ENCODE measurements at places on chromosomes 16 and 17.

DNA sequence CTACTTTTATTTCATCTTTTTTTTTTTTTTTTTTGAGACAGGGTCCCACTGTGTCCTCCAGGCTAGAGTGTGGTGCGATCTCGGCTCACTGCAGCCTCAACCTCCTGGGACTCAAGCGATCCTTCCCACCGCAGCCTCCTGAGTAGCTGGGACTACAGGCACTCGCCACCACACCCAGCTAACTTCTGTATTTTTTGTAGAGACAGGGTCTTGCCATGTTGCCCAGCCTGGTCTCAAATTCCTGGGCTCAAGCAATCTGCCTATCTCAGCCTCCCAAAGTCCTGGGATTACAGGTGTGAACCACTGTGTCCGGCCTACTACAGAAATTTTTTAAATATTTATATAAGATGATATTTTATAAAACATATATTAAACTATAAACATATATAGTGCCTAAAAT is 4.8 kb downstream of the MYO18A start:
- DNase-seq: no peak

DNA sequence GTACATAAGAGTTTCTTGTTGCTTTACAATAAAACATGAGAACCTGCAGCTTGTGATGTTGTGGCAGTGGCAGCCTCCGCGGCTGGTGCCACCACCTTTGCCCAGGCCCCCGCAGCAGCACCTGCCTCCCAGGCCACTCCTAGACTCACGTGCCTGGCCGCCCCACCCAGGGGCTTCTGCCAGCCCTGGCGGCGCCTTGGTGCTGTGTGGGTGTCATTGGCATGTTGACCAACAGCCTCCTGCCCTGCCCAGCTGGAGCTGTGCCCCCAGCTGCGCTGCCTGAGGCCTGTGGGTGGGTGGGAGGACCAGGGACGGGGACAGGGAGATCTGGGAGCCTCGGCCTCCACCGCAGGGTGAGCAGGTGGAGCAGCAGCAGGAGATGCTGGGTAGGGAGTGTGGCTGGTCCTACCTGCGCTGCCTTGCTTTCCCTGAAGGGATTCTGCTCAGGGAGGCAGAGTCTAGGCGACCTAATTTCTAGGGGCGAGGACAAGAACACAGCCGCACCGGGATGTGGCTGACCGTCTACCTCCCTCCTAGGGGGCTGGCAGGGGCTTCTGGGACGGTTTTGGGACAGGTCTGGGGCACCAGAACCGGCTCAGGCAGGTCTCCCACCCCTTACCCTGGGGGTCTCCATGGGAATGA is 428 bp upstream of the DNASE1L2 start:
- DNase-seq: no peak

GRCh38 chr17:63434951-63435571 is 11.0 kb downstream of the CYB561 start:
- peak; percentile 39 for DNase-seq

- peak; percentile 79 for DNase-seq
These were observed 18.6 kb upstream of the COL1A1 start for GRCh38 chr17:50219939-50220465.

- DNase-seq: no peak
These were observed 19.0 kb downstream of the TRAF7 start for GRCh38 chr16:2174396-2175131.

DNA sequence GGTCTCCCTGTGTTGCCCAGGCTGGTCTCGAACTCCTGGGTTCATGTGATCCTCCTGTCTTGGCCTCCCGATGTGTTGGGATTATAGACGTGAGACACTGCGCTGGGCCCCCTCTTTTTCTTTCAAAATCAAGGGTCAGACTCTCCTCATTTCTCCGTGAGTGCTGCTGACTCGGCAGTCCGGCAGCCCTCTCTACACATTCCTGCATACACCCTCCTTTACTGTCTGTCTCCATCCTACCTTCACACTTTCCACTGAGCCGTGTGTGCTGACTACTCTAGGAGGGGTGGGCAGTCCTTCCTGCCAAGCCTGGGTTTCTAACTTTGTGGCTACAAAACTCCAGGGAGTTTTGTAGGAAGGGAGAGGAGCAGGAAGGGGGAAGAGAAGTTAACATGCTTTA is 195.2 kb downstream of the PARN start:
- DNase-seq: peak; percentile 19

DNA sequence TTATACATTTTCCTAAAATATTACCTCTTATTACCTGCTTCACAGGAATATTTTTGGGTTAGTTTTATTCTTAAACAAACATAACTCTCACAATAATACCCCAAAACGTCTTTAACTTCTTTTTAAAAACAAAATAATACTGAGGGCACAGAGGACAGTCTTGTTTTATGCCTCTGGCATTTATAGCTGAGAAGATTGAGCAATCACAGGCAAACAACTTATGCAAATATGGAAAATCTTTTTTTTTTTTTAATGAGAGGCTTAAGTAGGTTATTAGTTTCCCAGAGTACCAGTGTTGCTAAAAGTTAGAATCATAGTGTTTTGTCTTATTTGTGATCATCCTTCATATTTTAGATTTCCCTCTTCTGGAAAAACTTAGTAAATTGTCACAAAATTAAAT is 195.0 kb downstream of the FTO start:
- no peak for DNase-seq

- DNase-seq: no peak
These were observed 16.9 kb downstream of the PECAM1 start for GRCh38 chr17:64373722-64374121.

DNA sequence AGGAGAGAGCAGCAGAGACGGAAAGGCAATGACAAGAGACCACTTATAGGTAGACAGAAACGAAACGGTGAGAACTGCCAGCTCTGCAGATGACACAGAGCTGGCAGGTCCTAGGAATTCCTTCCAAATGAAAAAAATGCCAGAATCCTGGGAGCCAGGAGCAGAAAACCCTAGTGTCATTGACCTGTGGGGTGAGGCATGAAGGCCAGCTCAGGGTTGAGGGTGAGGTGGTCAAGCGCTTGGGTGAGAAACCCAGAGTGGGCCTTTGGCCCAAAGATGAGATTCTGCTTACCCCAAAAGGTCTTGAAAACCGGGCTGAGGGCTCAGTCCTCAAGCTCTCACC is 9.2 kb downstream of the HIC1 start:
- DNase-seq: no peak

DNA sequence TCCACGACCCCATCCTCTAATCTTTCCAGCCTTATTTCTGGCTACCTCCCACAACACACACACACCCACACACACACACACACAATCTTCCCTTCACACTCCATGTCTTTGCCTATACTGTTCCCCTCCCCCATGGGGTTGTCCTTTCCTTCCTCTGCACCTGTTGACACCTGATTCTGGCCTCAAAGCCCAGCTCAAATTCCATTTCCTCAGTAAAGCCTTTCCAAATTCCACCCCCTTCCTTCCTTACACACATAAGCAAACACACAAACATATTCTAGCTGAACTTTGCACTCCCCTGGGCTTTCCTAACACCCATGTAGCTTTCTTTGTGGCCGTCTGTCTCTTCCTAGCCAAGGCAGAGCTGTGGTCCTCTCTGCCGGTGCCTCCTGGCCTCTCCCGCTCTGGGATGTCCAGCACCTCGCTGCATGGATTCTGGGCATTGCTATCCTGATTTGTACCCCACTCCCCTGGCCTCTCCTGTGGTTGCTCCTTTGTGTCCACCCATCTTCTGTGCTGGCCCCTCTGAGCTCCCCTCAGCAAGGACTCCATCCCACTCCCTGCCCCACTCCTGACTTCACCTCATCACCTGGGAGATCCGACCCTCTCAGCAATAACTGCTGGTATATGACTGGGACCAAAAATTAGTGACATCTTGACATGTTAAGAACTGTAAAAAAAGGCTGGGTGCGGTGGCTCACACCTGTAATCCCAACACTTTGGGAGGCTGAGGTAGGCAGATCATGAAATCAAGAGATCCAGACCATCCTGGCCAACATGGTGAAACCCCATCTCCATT is 8.4 kb upstream of the SRCIN1 start:
- no peak for DNase-seq

GRCh38 chr16:51306886-51307595 is 156.0 kb upstream of the SALL1 start:
- DNase-seq: no peak

- peak; percentile 47 for DNase-seq
These were observed 14.6 kb downstream of the SREBF1 start for GRCh38 chr17:17822189-17822588.

- DNase-seq: peak; percentile 63
These were observed 30.7 kb upstream of the CDH5 start for GRCh38 chr16:66335704-66336329.

- no peak for DNase-seq
These were observed 841 bp downstream of the C16orf89 start for GRCh38 chr16:5064915-5065314.

DNA sequence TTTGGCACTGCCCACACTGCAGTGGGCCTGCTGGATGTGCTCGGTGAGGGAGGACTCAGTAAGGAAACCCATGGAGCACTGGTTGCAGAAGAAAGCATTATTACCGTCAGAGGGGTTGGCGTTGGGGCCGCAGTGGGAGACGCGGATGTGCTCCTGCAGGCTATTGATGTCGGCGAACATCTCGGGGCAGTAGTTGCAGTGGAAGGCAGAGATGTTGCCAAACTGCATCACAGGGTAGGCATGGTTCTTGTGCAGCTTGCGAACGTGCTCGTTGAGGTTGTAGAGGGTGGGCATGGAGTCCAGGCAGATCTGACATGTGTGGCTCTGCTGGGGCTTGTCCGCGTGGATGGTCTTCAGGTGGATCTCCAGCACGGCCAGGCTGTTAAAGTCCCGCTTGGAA is 218.4 kb downstream of the ZNF423 start:
- no peak for DNase-seq

- no peak for DNase-seq
These were observed 9.0 kb upstream of the ARHGAP27 start for GRCh38 chr17:45441526-45442310.

DNA sequence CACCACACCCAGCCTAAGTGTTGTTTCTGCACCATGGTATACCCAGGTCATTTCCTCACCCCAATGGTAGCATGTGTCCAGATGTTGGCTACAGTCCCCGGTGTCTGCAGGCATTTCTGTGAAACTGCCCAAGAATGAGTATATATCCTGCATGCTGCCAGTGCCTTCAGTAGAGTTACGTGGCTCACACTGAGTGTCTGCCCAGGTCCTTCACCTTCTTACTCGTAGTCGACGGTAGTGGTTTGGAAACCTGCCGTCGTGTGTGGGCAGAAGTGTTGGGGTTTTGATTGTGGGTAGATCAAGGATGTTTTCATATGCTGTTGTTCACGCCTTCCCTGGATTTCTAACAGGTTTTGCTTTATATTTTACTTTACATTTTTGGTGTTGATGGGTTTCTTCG is 16.8 kb downstream of the TCF25 start:
- no peak for DNase-seq

GRCh38 chr17:11705111-11705510 is 106.8 kb downstream of the DNAH9 start:
- no peak for DNase-seq

DNA sequence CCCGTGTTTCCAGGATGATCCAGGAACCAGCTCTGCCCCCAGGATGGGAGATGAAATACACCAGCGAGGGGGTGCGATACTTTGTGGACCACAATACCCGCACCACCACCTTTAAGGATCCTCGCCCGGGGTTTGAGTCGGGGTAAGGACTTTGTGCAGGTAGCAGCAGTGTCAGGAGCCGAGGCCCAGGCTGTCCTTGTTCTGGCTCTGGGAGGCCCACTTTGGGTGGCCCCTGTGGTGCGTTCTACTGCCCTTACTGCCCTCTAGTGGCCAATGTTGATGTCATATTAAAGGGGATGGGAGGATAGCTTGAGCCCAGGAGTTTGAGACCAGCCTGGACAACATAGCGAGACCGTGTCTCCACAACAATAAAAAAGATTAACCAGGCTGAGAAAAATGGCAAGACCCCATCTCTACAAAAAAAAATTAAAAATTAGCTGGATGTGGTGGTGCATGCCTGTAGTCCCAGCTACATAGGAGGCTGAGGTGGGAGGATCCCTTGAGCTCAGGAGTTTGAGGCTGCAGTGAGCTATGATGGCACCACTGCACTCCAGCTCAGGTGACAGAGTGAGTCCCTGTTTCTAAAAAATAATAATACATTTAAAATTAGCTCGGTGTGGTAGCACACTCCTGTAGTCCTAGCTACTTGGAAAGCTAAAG is 20.9 kb upstream of the CLEC18A start:
- peak; percentile 66 for DNase-seq

- DNase-seq: peak; percentile 29
These were observed 58.3 kb upstream of the DHX40 start for GRCh38 chr17:59506894-59507726.

DNA sequence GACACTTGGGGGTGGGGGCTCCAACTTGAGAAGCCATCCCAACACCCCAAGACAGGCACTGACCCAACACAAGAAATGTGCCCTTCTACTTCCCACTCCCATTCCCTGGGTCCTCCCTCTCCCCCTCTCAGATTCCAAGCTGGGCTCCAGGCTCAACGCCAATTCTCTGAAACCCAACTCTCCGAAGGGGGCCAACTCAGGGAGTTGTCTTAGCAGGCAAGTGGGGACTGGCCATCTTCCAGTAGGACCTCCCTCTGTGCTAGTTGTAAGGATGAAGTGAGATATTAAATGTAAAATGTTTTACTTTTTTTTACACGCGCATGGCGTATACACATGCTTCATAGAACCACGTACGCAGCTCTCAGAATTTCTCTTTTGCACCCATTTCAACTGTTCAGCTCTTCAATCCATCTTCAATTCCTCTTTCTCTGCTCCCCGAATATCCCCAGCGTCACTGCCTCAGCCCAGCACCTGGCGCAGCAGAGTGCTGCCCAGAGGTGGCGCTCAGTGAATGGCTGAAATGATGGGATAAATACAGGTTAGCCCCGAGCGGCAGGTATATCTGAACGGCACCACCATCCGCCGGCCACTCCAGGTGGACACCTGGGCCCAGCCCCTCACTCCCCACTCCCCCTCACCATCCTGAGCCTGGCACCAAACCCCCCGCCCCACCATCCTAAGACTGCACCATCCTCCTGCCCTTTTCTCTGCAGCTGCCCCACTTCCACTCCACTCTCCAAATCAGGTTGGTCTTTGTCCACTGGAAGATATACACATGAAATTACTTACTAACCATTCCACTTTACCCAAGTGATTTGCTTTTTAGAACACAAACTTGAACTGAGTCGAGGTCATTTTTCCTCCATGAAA is 43.9 kb upstream of the TNRC6C start:
- peak; percentile 39 for DNase-seq

DNA sequence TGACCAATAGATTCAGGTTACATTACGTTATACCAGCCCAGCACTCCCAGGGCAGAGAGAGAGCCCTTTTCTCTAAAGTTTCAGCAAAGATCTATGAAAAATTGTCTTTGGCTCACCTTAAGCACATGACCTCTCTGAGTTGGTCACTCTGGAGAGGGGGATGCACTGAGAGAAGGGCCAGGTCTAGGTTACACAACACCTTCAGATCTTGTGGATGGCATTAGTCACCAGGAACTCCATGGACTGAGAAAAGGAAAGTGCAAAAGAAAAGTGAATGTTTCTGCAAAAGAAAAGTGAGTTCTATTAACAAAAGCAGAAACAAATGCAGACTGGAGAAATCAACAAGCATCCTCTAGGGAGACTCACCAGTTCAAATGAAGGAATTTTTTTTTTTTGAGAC is 253.3 kb upstream of the SALL1 start:
- DNase-seq: no peak
